ENCODE measurements at places on chromosomes 2 and 18.

DNA sequence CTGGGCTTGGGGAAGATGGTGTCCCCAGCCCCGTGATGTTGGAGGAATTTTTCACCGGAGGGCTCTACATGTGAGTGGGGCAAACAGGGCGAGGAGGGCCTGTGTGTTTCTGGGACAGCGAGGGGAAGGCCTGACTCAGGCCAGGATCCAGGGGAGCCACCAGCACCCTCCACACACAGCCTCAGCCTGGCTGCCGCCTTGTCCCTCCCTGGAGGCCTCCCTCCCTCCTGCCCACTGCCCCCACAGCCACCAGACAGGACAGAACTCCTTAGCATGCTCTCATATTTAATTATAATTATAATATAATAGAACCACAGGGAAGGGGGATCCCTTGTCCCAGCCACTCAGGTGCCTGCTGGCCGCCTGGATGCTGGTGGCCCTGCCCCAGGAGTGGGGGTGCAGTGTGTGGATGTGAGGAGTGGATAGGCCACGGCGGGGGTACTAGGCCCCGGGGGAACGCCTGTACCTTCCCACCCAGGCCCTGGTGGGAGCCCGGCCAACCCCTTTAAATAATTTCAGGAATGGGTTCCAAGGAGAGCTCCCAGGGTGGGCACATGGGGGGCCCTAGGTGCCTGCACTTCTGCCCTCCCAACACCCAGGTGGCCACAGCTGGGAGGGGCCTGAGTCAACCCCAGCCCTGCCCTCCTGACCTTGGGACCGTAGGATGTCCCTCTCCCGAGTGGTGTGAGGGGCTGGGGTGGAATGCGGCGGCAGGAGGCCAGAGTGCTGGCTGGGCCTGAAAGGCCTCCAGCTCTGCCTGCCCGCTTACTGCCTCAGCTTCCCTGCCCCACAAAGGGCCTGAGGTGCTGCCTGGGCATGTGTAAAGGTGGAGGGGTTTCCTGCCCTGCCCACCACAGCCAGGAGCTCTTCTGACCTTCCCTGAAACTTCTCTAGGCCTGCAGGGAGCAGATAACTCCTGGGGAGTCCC is 8.8 kb downstream of the PDCD1 start:
- no peak for DNase-seq

GRCh38 chr2:71223767-71224333 is 3.1 kb downstream of the PAIP2B start:
- no peak for DNase-seq

DNA sequence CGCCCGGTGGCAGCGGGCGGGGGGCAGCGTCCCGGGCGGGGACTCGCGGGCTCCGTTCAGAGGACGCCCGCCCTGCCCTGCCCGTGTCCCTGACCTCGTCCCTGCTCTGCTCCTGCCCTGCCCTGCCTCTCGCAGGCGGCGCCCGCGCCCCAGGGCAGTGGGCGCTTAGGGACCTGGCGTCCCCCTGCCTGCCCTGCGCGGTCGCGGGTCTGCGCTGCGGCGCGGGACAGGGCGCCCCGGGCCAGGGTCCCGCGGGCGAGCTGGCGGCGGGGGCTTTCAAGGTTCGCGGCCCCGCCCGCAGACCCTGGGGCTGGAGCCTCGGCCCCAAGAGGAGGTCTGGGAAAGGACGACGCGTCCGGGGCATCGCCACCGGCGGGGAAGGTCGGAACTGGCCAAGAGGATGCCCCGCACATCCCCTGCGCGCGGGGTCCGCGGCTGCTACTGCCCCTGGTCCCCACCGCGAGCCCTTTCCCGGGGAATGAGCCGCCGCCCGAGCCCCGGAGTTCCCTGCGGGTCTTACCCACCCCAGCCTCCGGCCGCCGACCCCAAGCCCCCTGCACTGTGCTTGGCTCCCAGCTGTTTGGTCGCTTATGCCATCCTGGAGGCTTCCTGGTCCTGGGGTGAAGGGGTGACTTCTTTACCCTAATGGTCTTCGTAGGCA is 679 bp downstream of the RNF144A start:
- no peak for DNase-seq

DNA sequence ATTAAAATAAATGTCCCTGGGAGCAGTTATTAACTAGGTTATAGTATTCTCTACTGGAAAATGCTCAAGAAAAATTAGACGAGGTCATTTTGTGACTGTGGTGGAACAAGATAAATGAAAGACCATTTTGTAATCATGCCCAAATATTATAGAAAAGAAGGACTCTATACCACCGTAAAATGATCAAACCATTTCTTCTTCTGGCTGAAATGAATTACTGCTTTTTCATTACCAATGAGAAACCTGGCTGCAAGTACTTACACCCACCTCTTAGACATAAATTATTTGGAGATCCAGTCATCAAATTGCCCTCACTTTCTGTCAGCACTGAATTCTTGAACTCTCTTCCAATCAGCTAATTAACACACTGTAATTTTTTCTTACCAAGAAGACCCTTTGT is 74.2 kb upstream of the FSIP2 start:
- DNase-seq: no peak

- no peak for DNase-seq
These were observed 671.3 kb upstream of the CHAC2 start for GRCh38 chr2:53096351-53096750.

DNA sequence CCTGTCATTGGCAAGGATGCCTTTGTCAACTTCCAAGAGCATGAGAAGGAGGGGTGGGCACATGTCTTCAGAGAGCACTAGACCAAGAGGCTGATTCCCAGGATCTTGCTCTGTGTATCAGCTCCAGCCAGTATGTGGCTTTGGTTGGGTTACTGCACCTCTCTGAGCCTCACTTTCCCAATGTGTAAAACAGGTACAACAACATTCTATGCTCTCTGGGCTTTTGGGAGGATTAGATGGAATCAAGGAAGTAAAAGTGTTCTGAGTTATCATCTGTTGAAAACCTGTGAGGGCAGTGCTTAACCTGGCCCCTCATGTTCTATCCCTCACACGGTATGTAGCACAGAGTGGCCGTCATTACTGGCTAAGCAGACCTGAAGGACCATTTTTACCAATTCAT is 103.9 kb downstream of the FHOD3 start:
- no peak for DNase-seq

DNA sequence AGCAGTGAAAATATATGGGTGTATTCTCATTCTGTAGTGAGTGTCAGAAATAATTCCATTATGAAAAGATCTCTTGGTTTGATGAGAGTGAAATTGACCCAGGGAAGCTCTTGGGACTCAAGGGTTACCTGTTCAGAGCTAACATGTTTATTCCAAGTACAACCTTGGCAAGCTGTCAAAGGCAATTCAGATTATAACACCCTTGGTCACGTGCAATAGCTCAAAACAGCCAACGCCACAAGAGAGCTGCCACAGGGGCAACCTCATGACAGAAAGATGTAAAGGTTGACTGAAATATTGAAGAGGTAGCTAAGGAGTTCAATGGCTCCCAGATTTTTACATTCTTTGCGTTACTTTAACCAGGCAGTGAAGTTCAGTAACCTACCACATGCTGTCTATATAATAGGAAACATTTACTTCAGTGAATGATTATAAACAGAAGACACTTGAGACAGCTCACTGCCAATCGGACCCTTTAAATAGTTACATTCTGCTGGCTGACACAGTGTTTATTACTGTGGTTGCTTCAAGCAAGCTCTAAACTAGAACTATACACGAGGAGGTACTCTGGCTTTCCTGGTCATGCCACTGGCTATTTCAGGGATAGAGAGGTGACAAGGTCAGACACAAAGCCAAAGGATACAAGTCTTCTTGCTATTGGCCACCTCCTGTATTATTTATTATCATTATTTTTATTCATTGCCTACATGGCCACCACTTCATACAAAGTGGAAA is 187.3 kb downstream of the PID1 start:
- DNase-seq: no peak

- no peak for DNase-seq
These were observed 80.2 kb downstream of the TDRD15 start for GRCh38 chr2:21203976-21204375.

DNA sequence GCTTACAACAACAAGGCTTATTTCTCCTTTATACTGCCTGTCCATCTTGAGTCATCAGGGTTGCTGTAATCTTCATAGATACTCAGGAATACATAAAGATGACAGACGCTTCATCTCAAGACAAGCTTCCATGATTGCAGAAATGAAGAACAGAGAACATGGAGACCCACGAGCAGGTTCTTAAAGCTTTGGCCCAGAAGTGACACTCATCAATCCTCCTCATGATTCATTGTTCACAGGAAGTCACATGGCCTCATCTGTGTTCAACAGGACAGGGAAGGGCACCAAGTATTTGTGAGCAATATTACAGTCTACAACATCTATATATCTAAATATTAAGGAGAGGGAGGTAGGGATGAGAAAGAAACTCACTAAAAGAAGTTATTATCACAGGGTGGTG is 36.5 kb upstream of the PGAP1 start:
- no peak for DNase-seq

GRCh38 chr2:9160732-9161131 is 45.9 kb upstream of the ASAP2 start:
- DNase-seq: no peak

DNA sequence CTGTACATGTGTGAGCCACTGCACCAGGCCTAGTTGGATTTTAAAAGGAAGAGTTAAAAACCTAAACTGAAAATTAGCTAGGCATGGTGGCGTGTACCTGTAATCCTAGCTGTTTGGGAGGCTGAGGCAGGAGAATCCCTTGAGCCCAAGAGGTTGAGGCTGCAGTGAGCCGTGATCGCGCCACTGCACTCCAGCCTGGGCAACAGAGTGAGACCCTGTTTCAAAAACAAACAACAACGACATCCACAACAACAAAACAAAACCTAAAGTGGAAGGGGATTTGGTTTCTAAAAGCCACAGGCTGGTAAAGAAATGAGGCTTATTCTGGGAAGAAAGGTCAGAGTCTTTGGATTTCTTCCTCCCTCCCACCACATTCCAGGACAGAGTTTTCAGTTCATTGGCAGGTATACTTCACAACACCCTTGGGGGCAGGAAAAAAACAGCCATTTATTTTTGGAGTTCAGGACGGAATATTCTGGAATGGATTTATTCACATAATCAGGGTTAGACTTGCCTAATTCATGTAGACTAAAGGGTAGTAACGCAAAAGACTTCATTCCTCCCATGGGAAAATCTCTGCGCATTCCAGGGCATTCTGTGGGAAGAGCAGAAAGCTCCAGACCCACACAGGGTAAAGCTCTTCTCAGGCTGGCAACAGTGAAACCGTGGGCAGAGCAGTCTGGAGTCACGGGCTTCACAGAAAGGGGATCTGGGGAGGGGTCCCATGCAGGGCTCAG is 34.9 kb downstream of the TEX44 start:
- no peak for DNase-seq

DNA sequence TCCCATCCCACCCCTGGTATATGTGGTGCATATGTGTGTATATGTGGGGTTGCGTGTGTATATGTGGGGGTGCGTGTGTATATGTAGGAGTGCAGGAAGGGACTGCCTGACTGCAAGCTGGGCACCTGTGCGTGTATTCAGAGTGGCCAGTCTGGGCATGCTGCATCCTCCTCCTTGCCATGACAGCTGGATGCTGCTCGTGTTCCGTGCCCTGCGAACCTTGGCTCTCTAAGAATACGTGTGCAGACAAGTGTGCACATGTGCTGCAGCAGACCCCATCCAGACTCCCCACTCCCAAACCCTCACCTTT is 222.1 kb downstream of the CELF4 start:
- DNase-seq: no peak

GRCh38 chr2:120654381-120655134 is 81.1 kb upstream of the GLI2 start:
- DNase-seq: no peak

- DNase-seq: no peak
These were observed 11.2 kb downstream of the ANKAR start for GRCh38 chr2:189685540-189686229.

- no peak for DNase-seq
These were observed 312.0 kb downstream of the GPD2 start for GRCh38 chr2:156748221-156748620.

- no peak for DNase-seq
These were observed 36.6 kb downstream of the CYB5A start for GRCh38 chr18:74255131-74255616.

DNA sequence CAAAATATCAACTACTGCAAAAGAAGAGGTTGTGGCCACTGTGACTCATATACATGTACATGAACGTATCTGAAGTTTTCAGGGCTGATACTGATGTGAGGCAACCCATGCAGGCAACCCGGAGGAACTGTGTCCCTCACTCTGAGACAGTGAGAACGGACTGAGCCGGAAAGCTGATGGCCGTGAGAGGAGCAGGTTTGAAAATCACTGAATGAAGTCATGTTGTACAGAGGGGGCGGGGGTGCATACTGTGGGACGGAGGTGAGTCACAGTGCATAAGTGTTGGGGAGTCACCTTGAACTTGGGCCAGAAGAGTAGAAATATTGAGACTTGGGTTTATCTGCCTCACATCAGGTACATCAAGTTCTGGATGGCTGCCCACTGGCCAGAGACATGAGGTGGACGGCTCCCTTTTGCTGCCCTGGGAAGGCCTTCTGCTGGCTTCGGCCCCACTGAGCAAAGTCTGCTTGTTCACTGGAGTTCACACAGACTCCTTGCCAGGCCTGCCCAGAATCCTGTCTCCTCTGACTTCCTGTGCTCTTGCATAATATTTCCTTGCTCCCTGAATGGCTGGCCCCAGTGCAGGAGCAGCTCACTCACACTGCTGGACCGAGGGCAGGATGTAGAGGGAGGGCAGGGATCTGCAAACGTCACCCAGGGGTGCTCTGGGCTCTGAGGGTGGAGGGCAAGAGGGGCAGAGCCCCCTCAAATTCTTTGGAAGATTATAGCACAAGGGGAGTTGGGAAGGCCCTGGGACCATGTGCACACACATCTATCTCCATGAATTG is 18.1 kb downstream of the EPAS1 start:
- peak; percentile 81 for DNase-seq

DNA sequence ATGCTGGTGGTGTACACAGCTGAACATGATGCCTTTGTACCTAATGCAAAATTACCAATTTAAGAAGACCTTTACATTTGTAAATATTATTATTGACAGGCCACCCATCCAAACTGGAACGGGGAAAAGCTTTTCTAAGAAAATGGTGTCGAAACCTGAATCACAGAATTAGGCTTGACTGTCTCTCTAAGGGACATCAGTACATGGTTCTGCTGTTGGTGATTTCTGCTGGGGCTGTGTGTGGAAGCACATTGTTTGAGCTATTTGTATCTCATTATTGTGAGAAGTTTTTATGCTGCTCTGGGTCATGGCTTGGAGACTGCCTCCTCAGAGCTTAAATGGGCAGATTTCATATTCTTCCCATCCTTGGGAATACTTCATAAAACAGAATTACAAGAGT is 420.9 kb upstream of the POU3F3 start:
- no peak for DNase-seq

Data from urinary bladder (tissue), 4 donors.